Vagina (tissue), 2 donors: ENCODE measurements at places on chromosomes 16 and 17. TPM values are rescaled to one million over a fixed set of nuclear protein-coding genes. Genes with fewer than 3 reads are reported as not detected.

- DNase-seq: no peak
Measured at GRCh38 chr16:2964475-2965336, 631 bp downstream of the KREMEN2 start.

DNA sequence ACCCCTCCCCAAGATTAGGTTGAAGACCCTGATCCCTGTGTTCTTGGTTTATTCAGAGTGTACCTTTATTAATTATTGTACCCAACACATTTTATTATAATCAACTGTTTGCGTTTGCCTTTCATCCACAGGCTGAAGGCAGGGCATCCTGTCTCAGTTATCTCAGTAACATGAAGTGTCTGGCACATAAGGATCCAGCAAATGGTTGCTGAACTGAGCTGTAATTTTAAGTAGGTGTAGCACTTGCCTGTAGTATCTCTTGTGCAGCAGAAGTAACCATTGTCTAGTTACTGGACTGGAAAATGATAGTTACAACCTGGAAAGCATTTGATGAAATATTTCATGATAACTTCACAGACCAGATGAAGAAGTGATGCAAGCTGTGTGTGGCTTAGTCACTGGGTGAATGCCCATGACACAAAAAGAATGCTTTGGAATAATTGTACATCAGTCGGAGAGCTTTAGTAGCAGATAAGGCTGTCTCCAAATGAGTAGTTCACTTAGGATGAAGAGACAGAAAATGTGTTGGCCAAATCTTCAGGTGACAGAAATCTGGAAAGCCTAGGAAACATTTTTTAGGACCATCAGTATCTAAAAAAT lies 56.6 kb downstream of the ESRP2 start:
- DNase-seq: no peak

STAC2 gene
- 0.98 TPM for total RNA-seq

CCL2 gene
- total RNA-seq: 15.2 TPM

P3H4 gene
- 11.5 TPM for total RNA-seq

- no peak for DNase-seq
Measured at GRCh38 chr17:43588121-43588520, 42.0 kb upstream of the ETV4 start.

- DNase-seq: no peak
Measured at GRCh38 chr17:17685775-17686291, 4.6 kb downstream of the RAI1 start.

HASPIN gene
- 0.74 TPM for total RNA-seq

DNA sequence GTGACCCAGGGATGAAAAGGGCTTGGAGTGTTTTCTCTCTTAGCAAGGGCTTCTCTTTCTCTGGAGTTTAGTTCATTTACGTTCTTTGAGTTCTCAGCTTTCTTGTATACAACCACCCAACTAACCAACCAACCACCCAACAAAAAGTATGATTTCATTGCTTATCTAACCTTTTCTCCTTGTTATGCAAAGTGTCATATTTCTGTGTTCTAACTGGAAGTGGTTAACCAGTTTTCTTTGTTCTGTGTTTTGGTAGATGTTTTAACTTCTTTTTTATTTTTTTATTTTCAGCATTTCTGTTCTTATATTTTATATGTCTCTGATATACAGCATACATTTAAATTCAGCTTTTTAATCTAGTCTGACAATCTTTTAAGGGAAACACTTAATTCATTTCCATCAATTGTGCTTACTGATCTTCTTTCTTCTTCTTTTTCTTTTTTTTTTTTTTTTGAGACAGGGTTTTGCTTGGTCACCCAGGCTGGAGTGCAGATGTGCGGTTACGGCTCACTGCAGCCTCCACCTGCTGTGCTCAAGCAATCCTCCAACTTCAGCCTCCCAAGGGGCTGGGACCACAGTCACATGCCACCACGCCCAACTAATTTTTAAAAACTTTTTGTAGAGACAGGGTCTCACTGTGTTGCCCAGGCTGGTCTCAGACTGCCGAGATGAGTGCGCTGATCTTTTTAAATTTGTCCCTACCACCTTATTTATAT lies 29.6 kb downstream of the NLK start:
- DNase-seq: no peak

DNA sequence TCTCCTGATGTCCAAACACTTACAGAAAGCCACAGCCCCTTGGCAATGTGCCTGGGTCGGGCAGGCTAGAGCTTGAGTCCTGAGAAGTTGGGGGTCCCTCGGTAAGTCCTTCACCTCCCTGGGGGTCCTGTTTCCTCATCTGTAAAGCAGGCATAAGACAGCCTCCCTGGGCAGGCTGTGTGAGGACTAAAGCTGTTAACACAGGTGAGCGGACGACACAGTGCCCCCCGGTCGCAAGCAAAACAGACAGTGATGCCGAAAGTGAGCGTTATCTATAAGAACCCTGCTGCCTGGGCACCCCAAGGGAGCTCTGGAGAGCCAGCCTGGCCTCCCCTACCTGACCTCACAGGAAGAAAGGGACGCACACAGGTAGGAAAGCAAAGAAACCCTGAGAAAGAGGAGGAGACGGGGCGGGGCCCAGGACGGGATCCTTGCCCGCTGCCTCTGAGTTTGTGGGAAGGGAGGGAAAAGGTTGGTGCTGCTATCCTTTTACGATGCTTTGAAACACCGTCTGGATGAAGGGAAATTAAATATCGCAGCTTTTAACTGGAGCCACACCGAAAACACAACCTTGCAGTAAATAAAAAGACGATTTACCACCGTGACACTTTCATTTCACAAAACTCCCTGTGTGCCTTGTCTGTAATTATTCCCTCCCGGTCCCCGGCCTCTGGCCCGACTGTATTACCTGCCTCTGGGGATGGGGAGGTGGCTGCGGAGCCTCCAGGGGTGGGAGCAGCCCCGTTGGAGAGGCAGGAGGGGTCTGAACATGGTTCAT lies 67.1 kb downstream of the ENGASE start:
- DNase-seq: no peak

DNA sequence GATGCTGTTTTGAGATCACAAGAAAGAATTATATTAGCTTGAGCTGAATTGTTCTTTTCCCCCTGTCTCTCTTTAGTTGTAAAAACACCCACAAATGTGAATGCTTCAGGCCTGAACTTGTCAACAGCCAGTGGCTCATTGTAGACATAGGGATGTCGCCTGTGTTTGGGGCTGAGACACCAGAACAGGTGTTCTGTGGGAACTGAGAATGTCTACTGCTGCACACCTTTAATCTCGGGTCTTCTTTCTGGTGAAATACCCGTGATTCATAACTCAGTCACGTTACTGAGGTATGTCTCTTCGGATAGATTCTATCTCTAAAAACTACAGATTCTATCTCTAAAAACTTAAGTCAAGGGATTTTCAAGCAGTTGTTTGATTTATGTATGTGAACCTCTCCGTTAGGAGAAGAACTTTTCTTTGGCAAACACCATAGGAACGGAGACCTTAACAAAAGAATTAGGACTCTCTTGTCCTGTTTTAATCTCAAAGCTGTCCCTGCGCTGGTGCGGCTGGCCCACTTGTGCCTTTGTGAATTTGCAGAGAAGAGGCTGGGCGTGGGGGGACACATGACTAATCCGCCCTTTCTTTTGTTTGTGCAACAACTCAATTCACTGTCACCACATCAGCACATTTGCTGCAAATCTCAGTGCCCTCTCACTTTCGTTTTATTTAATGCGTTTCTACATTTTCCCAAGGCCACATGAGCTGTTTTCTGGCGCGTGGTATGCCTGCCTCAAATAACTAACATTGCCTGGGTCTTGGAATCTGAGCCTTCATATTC lies 643.0 kb downstream of the MAF start:
- DNase-seq: no peak
